Hematopoietic multipotent progenitor cell treated with erythropoietin and hydrocortisone succinate and interleukin-3 and kit ligand, for 4 days (in vitro differentiated cells): ENCODE measurements at places on chromosomes 5 and 9.

DNA sequence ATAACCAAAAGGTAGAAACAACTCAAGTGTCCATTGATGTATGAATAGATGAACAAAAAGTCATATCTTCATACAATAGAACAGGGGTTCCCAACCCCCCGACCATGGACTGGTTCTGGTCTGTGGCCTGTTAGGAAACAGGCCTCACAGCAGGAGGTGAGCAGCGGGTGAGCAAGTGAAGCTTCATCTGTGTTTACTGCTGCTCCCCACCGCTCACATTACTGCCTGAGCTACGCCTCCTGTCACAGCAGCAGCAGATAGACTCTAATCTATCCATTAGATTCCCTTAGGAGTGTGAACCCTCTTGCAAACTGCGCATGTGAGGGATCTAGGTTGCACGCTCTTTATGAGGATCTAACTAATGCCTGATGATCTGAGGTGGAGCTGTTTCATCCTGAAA lies 478.0 kb downstream of the BRINP1 start:
- DNase-seq: no peak

DNA sequence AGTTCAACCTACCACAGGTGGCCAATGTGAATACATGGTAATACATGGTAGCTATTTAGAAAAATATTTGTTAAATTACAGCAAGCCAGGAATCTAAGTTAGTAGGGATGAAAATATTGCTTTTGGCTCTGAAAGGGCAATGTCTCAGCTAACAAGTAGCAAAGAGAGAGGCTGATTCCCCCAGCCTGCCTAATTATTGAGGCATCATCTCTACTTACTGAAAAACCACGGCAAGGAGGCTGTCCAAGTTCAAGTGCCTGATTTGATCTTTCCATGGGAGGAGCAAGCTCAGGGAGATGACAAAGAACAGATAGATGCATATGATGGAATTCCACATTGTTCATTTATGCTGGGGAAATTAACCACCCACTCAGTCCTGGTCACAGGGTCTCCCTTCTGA lies 28.7 kb upstream of the UBTD2 start:
- no peak for DNase-seq

DNA sequence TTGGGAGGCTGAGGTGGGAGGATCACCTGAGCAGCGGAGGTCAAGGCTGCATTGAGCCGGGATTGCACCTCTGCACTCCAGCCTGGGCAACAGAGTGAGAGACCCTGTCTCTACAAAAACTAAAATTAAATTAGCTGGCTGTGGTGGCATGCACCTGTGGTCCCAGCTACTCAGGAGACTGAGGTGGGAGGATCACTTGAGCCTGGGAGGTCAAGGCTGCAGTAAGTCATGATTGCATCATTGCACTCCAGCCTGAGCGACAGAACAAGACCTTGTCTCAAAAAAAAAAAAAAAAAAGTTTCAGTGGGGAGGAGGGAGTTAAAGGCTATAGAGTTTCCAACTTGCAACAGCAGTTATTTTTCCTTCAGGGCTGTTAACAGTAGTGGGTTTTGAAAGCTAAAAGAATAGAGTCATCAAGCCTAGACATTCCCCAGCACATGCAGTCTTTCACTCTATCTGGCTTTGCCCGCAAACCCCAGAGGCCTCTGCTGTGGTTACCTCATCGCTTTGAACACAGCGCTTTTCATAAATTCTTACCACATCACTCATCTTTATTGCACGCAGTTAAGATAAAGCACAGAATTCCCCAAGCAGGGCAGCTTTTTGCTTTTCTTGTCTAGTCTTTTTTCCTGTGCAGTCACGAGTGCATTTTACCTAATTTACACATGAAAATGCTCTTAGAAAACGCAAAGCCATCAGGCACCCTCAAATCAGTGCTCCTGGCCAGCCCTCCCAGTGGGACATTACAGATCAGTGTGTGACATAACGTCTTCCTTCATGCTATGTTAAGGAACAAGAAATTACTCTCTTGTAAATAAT lies 8.7 kb upstream of the SLC2A8 start:
- peak; percentile 90 for DNase-seq

GRCh38 chr5:77893225-77893860 lies 117.2 kb upstream of the TBCA start:
- peak; percentile 80 for DNase-seq
